NCI-H2227 treated with DMSO at 0.1 percent for 48 hours (cell line): ENCODE measurements at places on chromosomes 16 and 17.

DNA sequence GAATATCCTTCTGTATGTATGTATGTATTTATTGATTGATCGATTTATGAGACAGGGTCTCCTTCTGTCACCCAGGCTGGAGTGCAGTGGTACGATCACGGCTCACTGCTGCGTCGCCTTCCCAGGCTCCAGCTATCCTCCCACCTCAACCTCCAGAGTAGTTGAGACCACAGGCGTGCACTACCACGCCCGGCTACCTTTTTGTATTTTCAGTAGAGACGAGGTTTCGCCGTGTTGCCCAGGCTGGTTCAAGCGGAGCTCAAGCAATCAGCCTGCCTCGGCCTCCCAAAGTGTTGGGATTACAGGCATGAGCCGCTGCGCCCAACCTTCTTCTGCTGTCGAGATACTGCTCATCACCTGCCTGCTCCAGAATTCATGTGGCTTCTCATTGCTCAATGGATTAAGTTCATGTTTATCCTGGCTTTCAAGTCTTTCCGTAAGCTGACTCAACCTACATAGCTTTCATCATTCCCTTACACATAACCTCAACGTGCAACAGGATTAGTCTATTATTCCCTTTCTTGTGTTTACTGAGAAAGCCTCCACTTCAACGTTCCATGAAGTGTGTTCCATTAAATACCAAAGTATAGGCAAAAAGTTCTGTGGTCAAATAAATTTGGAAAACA, 13.6 kb downstream of the TAC4 start:
- DNase-seq: no peak

GRCh38 chr16:79542237-79542774, 58.2 kb downstream of the MAF start:
- no peak for DNase-seq

- no peak for DNase-seq
Observed at GRCh38 chr17:66466840-66467367, 164.5 kb downstream of the PRKCA start.

- no peak for DNase-seq
Observed at GRCh38 chr16:24838554-24839266, 7.1 kb upstream of the SLC5A11 start.

GRCh38 chr17:42979511-42980273, at the start of gene PTGES3L:
Gene PTGES3L, minus strand, starts transcription at chr17:42980080. Its CDS starts 27 bp downstream, at chr17:42980053.
- DNase-seq: peak; percentile 78

DNA sequence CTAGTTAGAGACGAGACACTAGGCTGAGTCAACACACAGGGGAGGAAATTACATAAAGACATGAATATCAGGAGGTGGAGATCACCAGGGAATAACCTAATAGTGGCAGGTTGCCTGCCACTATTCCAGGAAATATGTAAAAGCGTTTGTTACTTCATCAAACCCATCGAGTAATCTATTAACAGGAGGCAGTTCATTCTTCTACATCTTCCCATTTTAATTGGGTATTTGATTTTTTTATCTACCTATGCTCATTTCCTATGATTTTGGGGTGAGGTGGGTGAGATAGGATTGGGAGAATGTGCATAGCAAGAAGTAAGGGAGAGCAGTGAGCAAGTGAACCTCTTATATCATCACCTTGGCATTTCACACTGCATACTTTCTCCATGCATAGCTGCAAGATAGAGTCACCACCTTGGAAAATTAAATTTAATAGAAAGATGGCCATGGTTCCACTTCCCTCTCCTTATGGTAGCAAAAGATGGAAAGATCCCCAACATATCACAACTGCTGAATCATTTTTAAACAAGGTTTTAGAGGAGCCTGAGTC, 312.2 kb downstream of the TMEM114 start:
- DNase-seq: no peak

- DNase-seq: no peak
Observed at GRCh38 chr16:6286176-6286575, 1046.5 kb upstream of the RBFOX1 start.

DNA sequence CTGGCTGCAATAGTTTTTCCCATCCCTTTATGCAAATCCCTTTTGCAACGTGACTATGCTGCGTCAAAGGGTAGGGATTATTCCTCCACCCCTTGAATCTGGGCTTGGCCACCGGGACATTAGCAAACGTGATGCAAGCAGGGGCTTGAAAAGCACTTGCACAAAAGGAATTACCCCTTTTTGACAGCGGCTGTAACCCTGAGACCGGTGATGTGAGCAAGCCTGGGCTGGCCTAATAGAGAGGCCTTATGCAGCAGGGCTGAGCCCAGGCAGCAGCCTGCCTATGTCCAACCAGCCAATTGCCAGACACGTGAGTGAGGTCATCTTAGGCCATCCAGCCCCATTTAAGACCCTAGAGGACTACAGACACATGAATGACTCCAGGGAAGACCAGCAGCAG, 30.4 kb upstream of the PAFAH1B1 start:
- DNase-seq: no peak

DNA sequence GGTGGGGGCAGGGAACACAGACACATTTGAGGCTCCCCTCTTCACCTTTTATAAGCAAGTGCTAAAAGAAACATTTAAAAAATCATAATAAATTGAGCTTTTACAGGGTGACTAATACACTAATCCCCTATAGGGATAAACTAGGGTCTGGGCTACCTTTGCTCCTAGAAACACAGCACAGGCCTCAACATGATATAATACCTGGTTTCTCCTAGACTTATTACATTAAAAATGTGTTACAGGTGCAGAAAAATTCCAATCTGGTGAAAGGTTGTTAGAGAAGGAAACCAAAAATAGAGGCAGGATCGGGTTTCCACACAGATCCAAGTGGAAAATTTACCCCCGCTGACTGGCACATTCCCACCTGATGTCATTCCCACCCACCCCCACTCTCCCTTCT, 124.7 kb upstream of the NOG start:
- DNase-seq: no peak

GRCh38 chr17:49520386-49521087, 25.4 kb downstream of the NGFR start:
- no peak for DNase-seq

DNA sequence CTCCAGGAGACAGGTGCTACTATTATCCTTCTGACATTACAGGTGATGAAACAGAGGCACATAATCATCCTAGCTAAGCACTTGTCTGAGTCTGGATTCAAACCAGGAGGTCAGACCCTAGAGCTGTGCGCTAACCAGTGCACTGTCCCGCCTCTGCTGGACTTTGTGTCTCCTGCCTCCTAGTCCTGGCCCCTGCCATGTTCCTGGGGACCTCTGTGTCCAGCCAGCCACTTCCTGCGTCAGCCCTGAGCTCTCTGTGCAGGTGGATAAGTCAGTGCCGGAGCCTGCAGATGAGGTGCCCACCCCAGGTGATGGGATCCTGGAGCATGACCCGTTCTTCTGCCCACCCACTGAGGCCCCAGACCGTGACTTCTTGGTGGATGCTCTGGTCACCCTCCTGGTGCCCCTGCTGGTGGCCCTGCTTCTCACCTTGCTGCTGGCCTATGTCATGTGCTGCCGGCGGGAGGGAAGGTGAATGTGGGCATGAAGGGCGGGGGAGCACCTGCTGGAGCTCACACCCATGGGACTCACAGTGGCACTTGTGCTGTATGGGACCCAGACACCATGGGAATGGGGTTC, 4.2 kb downstream of the SGCA start:
- no peak for DNase-seq

- no peak for DNase-seq
Observed at GRCh38 chr16:87715658-87716057, 50.1 kb downstream of the KLHDC4 start.

DNA sequence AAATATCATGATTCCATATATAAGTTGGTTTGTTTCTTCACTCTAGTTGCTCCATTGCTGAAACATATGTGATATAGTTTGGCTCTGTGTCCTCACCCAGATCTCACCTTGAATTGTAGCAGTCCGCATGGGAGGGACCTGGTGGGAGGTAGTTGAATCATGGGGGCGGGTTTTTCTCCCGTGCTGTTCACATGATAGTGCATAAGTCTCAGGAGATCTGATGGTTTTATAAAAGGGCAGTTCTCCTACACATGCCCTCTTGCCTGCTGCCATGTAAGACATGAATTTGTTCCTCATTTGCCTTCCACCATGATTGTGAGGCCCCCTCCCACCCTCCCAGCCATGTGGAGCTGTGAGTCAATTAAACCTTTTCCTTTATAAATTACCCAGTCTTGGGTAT, 915.5 kb downstream of the KCNJ2 start:
- no peak for DNase-seq

DNA sequence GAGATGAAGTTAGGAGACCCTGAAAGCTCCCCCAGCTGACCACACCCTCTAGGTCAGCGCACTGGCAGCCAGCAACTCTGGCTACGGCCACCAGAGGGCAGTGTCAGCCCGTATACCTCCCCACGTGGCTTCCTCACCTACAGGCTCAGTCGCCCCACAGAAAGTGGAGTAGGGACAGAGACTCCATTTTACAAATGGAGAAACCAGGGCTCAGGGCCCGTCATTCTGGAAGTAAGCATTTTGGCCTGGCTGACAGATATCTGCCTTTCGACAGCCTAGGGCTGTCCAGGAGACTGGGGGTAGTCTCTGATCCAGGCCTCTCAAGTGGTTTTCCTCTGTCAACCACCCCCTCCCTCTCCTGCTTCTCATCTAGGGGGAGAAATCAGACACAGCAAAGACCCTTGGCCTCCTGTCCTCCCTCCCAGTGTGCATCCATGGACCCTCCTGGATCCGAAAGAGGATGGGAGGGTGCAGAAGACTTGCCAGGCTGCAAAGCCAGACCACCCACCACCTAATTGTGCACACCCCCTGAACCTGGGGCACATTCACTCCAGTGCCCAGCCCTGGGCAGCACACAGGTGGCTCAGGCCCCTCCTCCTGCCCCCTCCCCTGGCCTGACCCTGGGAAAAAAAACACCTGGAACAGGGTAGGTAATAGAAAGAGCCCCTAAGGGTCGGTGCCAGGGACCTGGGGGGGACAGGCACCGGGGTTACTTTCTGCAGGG, 3.8 kb upstream of the HAP1 start:
- DNase-seq: peak; percentile 80

DNA sequence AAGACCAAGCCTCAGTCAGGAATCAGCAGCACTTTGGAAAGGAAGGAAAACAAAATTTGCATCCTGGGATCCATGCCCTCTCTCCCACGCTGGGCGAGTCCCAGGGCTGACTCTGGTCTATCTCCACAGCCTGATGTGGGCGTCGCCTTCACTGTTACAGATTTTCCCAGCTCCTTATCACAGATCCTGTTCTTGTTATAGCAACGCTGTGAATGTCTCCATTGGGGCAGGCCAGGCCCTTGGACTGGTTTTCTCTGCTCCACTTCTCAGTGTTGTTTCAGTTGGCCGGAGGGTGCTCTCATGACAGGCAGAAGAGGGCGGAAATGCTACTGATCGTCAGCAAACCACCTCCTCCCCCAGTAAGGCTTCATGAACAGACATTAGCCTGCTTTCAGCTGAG, 127.9 kb upstream of the CDH11 start:
- DNase-seq: no peak

DNA sequence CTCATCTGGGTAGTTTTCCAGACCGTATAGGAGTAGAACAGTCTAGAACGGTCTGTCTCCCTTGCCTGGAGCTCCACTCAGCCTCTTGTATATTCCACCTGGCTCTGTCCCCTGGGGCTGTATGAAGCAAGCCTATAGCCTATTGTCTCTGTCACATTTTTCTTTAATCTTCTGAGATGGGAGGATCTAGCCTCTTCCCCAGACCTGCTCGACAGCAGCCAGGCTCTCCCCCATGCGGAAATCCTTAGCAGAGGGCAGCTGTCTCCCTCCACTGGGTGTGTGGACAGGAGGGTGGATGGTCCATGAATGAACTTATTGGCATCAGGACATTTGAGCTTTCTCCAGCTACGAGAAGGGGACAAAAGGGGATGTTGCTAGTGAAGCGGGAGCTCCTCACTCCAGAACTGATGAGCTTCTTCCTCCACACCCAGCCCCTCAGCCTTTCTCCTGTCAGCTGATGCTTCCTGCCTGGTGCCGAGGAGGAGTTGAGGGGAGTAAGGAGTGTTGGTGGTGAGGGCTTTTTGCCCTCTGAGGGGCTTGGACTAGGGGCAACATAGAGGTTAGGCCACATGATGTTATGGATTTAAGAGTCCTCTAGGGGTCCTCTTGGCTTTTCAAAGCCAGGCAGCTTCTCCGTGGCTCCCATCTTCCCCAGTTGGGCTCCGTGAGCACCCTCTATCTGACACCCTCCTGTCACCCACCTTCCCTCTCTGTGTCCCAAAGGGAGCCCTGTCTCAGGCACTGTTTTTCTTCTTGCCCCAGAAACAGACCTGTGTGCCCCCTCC, 28.0 kb downstream of the ARHGAP23 start:
- no peak for DNase-seq

DNA sequence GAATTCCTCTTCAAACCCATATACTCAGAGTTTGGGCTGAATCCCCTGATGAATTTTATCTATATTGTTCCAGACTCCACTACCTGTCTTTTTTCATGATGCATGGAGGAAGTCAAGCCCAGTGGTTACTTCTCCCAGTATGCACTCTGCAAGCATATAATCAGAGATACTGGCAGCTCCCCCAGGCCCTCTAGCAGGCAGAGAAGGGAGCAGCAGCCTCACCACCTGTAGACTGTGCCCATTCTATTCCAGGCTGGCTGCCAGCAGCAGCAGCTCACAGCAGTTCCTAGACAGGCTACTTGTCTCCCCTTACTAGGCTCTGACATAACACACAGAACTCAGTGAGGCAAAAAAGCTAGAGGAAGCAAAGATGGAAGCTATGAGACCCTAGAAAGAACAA, 3.4 kb downstream of the MKS1 start:
- DNase-seq: no peak

DNA sequence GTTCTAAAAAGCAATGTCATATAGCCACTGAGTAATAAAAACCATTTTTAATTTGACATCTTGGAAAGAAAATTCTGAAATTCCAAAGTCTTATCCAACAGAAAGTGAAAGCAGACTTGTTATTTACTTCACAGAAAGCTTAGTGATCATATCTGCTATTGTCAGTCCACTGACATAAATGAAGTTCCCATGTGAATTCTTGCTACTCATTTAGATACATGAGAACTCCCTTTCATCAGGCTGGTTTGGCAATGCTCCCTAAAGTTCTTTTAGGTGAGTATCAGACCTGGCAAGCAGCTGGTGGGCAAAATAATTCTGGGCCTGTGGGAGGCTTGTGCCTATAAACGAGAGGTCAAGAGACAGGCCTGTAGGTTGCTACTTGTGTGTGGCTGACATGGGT, 23.4 kb downstream of the NME2 start:
- no peak for DNase-seq

DNA sequence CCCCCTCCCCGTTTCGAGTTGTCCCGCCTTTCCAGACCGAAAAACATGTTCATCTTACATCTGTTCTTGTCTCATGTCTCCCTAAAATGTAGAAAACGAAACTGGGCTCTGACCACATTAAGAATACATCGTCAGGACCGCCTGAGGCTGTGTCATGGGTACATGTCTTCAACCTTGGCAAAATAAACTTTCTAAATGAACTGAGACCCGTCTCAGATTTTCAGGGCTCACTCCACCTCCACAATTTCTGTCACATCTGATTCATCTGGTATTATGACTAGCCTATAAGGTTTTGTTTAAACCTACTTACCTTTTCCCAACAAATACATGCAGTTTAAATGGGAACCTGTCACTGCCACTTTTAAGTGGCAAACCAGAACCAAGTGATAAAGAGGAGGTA, 621 bp downstream of the SDR42E1 start:
- DNase-seq: no peak

GRCh38 chr17:57914273-57915142, 40.7 kb downstream of the CUEDC1 start:
- no peak for DNase-seq

- DNase-seq: peak; percentile 8
Observed at GRCh38 chr17:16013943-16014407, 14.4 kb downstream of the TTC19 start.
